ENCODE measurements at places on chromosomes 4 and X. TPM values are rescaled to one million over a fixed set of nuclear protein-coding genes. Genes with fewer than 3 reads are reported as not detected.

DNA sequence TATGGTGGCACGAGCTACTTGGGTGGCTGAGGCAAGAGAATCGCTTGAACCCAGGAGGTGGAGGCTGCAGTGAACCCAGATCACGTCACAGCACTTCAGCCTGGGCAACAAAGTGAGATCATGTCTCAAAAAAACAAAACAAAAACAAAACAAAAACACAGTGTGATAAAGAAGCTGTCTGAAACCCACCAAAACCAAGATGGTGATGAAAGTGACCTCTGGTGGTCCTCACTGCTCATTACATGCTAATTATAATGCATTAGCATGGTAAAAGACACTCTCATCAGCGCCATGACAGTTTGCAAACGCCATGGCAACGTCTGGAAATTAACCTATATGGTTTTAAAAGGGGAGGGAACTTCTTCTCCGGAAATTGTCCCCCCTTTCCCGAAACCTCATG lies 29.4 kb upstream of the OPHN1 start:
- no peak for DNase-seq

GRCh38 chr4:125781651-125782050 lies 466.9 kb downstream of the FAT4 start:
- DNase-seq = no peak

- DNase-seq = no peak
Observed at GRCh38 chr4:178293601-178294000, 851.4 kb upstream of the AGA start.

DNA sequence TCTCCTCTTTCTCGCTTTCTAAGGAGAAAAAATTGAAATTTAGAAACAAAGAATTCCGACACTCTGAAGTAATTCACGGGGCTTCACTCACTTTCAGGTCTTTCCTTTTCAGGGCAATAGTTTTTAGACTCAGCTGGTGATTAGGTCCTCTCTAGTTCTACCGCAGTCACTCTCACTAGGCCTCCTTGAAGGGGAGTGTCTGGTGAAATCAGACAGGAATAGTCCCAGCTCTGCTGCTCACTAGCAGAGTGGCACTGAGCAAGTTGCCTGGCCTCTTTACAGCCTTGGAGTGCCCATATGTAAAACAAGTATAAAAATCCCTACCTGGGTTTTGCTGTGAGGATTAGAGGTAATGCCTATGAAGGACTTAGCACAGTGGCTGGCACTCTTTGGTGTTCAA lies 64.1 kb downstream of the NEUROG2 start:
- no peak for DNase-seq

CDS1 gene
- total RNA-seq = 18.7 TPM

- DNase-seq = no peak
Observed at GRCh38 chr4:1031346-1031745, 19.9 kb downstream of the FGFRL1 start.

- DNase-seq = no peak
Observed at GRCh38 chr4:143625632-143626031, 74.8 kb downstream of the FREM3 start.

DNA sequence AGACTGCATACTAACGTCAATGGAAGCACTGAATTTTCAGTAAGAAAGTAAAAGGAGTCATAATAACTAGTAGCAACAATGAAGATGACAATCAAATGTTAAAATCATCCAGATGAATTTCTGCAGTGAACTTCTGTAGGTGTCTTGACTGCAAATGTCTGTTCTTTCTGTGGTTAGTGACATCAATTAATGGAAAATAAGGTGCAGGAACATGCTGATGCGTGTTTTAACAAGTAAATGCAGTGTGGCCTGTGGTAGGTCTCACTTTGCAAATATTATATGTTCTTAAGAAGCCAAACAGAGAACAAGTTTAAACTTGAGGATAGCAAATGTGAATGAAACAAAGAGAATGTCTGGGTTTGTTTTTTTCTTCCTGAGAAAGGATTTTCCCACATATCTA lies 2.6 kb upstream of the DTHD1 start:
- no peak for DNase-seq

TENM3 gene
- total RNA-seq = 106 TPM

- no peak for DNase-seq
Observed at GRCh38 chr4:104907074-104907649, 239.5 kb upstream of the TET2 start.

PAGE5 gene
- total RNA-seq = not detected

SFRP2 gene
- 27.1 TPM for total RNA-seq

DNA sequence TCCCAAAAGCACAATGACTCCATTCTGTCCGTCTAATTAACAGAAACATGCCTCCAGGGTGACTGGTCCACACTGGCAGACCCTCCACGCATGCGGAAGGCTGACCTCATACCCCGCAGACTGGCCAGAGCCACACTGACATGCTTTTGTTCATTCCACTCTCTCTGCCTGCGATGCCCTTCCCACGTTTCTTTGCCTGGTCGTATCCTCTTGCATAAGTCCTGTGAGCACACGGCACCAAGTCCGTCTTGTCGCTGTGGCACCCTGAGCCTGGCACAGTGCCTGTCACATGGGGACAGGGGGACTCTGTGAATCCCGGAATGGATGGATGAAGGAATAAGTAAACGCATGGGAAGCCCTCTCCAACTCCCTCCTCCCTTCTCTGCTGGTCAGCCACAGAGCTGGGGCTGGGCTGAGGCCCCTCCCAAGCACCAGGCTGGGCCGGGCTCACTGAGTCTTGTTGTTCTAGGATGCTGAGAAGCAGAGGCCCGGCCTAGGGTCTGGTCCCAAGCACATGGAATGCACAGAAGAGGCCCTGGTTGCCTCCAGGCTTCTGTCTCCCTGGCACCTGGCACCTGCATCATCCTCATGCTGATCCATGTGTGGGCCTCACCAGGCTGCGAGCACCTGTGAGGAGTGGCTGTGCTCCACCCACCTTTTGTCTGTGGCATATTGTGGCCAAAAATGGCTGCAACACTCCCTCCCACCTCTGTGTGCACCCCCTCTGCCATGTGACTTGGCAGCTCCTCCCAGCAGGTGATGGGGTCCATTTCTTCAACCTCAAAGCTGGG lies 38.9 kb upstream of the C4orf50 start:
- DNase-seq = no peak

IRF2 gene
- total RNA-seq = 15.8 TPM

GRCh38 chr4:30553706-30554105 lies 166.5 kb upstream of the PCDH7 start:
- no peak for DNase-seq

PHOX2B gene
- not detected for total RNA-seq

TCEAL1 gene
- total RNA-seq = 18.8 TPM

KLKB1 gene
- total RNA-seq = not detected

DNA sequence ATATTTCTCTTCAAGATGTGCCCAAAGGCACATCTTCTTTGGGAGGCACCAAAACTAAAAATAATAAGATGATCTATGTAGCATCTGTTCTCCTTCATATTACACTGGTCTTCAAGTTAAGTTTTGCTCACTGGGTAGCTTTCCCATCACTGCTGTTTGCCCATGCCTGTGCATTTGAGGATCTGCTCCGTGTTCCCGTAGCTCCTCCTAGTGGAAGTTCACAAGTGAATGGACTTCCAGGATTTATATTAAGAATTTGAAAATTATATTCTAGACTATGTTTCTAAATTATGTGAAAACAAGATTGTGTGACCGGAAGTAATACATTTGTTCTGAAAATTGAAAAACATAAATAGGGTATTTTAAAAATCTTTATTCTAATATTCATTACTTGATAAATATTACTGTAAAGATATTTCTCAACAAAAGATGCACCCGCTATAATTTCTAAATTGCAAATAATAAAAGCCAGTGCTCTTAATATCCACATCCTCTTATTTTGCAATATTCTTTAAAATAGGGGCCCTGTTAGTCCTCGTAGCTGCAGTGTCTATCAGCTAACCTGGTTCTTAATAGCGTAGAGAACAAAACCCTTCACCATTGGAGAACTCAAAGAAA lies 147.7 kb downstream of the RBM46 start:
- no peak for DNase-seq

DNA sequence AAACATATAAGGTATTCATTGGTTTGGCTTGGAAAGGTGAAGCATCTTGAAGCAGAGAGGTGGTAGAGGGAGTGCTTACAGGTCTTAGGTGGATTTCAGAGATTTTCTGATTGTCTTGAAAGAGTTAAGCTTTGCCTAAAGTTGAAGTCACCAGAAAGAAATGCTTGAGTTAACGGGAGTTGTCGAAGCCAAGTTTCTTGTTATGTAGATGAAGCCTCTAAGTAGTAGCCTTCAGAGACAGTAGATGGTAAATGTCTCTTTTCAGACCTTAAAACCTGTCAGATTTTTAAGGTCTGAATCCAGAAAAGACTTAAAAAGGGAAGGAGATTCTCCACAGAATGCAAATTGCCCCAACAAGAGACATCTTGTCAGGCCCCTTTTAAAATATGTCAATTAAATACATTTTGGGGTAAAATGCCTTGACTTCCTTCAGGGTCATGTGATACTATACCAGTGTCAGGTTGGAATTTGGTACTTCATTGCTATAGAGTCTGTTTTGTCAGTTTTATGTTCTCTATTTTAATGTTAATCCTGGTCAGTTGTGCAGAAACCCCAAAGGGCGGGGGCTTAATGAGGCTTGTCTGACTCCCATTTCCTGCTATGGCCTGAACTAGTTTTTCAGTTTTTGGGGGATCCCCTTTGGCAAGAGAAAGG lies 81.0 kb downstream of the PCDH18 start:
- DNase-seq = no peak

DNA sequence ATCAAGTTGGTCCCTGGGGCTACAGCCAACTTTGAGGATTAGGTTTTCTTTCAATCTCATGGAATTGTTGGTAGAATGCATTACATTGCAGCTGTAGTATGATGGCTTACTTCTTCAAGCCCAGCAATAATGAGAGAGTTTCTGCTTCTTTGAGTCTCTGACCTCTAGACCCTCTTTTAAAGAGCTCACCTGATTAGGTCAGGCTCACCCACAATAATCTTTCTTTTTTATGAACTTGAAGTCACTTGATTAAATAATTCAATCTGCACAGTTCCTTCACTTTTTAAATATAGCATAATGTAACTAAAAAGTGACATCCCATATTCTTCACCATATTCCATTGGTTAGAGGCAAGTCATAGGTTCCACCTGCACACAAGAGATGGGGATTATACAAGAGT lies 547.5 kb upstream of the CT83 start:
- no peak for DNase-seq

- DNase-seq = no peak
Observed at GRCh38 chr4:6658597-6659075, 18.2 kb downstream of the MRFAP1 start.

- DNase-seq = no peak
Observed at GRCh38 chr4:82108506-82108905, 265.3 kb downstream of the HNRNPD start.

- no peak for DNase-seq
Observed at GRCh38 chr4:184143770-184144564, 73.7 kb downstream of the ENPP6 start.

GRCh38 chr4:52105276-52105675 lies 54.2 kb downstream of the SPATA18 start:
- DNase-seq = no peak

Measured in mesothelial cell of epicardium (in vitro differentiated cells).